ENCODE measurements at places on chromosomes 3 and 15. TPM values are rescaled to one million over a fixed set of nuclear protein-coding genes. Genes with fewer than 3 reads are reported as not detected.

The PP2D1 gene
- total RNA-seq = not detected

The ILDR1 gene
- not detected for total RNA-seq

The LYSMD2 gene
- 25.9 TPM for total RNA-seq

The C3orf85 gene
- total RNA-seq = not detected

The MYL3 gene
- 0.57 TPM for total RNA-seq

The MORC1 gene
- total RNA-seq = not detected

The UACA gene
- total RNA-seq = 16.8 TPM

The GOLGA8M gene
- 0.79 TPM for total RNA-seq

The GP9 gene
- not detected for total RNA-seq

The GOLGA8G gene
- total RNA-seq = not detected

The ROBO1 gene
- 12.2 TPM for total RNA-seq

The CLDN18 gene
- total RNA-seq = 0.26 TPM

The ANKRD34C gene
- not detected for total RNA-seq

The SOX14 gene
- total RNA-seq = not detected

The SST gene
- total RNA-seq = not detected

The P2RY12 gene
- total RNA-seq = not detected

The SLC12A1 gene
- total RNA-seq = not detected

The FRMD5 gene
- 13.2 TPM for total RNA-seq

Data from A172 (cell line).